ENCODE measurements at places on chromosomes 16 and 17. TPM values are rescaled to one million over a fixed set of nuclear protein-coding genes. Genes with fewer than 3 reads are reported as not detected.

ENPP7 gene
- not detected for total RNA-seq

P2RX5 gene
- 6.0 TPM for total RNA-seq

SMIM36 gene
- not detected for total RNA-seq

KRT26 gene
- not detected for total RNA-seq

MYH3 gene
- total RNA-seq: 0.41 TPM

GLP2R gene
- total RNA-seq: 0.25 TPM
